Activated CD4-positive, alpha-beta memory T cell treated with anti-CD3 and anti-CD28 coated beads for 36 hours (primary cell): ENCODE measurements at places on chromosomes 13 and 19. TPM values are rescaled to one million over a fixed set of nuclear protein-coding genes. Genes with fewer than 3 reads are reported as not detected.
A peak's percentile ranks its signal among the peaks of the same experiment; 100 is the strongest.

DNA sequence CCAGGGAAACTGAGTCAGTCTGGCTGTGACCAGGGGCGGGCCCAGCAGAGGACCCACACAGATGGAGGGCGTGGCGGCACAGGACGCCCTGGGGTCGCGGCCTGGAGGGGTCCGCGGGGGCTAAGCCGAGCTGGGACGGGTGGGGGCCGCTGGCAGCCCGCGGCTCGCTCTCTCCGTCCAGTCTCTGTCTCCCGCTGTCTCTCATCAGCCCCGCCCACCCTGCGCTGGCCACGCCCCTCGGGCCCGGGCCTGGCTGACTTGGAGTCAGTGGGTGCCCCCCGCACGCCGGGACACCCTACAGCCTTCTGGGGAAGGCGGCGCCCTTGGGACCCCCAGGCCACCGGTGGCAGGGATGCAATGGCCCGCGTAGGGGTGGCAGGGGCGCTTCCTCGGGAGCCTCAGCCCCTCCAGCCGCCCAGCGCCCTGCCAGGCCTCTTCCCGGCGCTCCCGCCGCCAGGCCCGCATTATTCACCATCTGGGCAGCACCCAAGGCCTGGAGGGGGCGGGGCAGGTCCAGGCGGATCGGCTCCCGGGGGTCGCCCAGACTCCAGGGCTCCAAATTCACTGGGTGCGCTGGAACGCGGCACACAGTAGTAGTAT lies at the start of gene TBXA2R:
Gene TBXA2R, minus strand, starts transcription at position 186 of the 600 bp plus-strand sequence. CDS start 6,241 bp downstream, outside the sequence.
- H3K4me3 ChIP-seq: no peak within 1 kb of the TSS
- peaks cover under 1% of the 10 kb centered on the region for H3K36me3 ChIP-seq
- DNase-seq: peak; percentile 59
- peaks cover 4% of the 10 kb centered on the region for H3K27me3 ChIP-seq
- no peak within 1 kb of the TSS for H3K27ac ChIP-seq

DNA sequence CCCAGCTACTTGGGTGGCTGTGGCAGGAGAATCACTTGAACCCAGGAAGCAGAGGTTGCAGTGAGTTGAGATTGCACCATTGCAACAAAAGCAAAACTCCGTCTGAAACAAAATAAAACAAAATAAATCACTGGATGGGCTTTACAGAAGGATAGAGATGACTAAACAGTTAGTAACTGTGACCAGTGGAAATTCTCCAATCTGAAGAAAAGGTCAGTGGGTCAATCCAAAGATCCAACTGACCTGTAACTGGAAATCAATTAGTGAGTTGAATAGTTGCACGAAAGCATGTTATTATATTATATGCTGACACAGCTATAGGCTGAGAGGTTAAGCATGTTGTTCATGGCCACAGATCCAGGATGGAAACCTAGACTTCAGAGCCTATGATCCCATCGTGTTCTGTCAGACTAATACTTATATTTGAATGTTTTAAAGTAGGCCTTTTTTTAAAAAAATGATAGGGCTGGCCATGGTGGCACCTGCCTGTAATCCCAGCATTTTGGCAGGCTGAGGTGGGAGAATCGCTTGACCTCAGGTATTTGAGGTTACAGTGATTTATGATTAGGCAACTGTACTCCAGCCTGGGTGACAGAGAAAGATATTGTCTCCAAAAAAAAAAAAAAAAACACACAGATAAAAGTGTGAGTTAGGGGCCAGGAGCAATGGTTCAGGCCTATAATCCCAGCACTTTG lies 1.4 kb downstream of the ECH1 start:
- H3K27ac ChIP-seq: no peak overlapping the region
- peak overlapping the region; percentile 79 for H3K4me3 ChIP-seq
- H3K4me1 ChIP-seq: peaks cover 21% of the 10 kb centered on the region
- no peak for DNase-seq
- peaks cover 23% of the 10 kb centered on the region for H3K36me3 ChIP-seq

DNA sequence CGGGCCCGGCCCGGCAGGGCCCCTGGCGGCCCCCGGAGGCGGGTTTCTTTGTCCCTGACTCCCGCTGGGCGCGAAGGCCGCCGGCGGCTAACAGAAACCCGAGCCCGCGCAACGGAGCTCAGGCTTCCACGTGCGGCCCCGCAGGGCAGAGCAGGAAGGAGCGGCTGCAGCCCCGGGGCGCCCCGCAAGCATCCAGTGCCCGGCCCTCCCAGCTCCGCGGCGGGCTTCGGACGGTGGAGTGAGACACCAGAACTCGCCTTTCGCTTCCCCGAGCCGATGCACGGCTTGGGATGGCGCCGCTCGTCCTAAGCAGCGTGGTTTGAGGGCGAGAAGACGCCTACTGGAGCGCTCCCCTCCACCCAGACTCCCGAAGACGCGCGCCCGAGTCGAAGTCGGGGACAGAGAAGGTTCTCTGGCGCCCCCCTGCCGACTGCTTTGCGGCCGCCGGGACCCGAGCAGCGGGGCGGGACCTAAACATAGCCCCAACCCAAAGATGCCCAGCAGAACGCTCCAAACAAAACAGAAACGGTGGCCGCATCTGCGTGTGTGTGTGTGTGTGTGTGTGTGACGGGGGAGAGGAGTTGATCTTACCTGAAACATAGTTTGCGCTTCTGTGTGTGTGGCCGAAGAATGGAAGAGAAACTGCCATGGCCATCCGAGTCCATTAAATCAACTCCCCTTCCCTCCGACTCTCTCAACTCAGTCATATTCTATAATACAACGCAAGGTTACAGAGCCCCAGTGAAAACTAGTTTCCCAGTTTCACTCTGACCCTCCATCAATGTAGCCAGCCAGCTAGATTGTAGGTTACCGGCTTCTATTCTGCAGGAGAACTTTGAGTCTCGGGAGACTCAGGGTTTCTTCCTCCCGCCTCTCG lies 629 bp upstream of the FGF9 start:
- peak overlapping the region; percentile 40 for H3K27ac ChIP-seq
- peak; percentile 69 for DNase-seq
- peaks cover 24% of the 10 kb centered on the region for H3K27me3 ChIP-seq
- peaks cover 39% of the 10 kb centered on the region for H3K4me1 ChIP-seq

GRCh38 chr19:7932276-7932929 lies 6.5 kb upstream of the CTXN1 start:
- peaks cover 11% of the 10 kb centered on the region for H3K4me1 ChIP-seq
- no peak overlapping the region for H3K4me3 ChIP-seq
- peaks cover 21% of the 10 kb centered on the region for H3K36me3 ChIP-seq
- no peaks in the 10 kb centered on the region for H3K27me3 ChIP-seq
- no peak for DNase-seq

- H3K27ac ChIP-seq: no peak overlapping the region
- H3K4me1 ChIP-seq: no peaks in the 10 kb centered on the region
- H3K4me3 ChIP-seq: no peak overlapping the region
- no peak for DNase-seq
Observed at GRCh38 chr19:308471-309205, 17.4 kb upstream of the PLPP2 start.

GRCh38 chr13:51269039-51269438 lies 46.8 kb downstream of the FAM124A start:
- no peak overlapping the region for H3K27ac ChIP-seq
- no peaks in the 10 kb centered on the region for H3K36me3 ChIP-seq
- no peak overlapping the region for H3K4me3 ChIP-seq
- H3K27me3 ChIP-seq: peaks cover 4% of the 10 kb centered on the region

DNA sequence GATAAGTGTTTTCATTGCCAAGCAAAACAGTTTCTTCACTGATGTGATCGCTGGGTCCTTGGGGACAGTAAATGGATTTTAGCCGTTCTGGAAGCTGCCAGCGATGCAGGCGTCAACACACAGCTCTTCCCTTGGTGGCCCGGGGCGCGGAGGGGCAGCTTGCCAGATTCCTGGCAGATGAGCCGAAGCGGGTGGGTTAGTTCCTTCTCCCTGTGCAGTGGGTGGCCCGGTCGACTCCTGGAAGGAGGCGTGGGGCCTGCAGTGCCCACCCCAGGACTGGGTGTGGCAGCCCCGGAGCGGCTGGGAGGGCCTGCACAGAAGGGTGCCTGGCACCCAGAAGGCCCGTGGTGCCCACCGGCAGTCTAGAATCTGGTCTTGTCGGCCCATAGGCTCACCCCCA lies 69.0 kb downstream of the KDM4B start:
- no peak overlapping the region for H3K27ac ChIP-seq
- H3K4me3 ChIP-seq: no peak overlapping the region
- no peaks in the 10 kb centered on the region for H3K27me3 ChIP-seq
- no peaks in the 10 kb centered on the region for H3K4me1 ChIP-seq
- DNase-seq: no peak
- peaks cover 3% of the 10 kb centered on the region for H3K36me3 ChIP-seq

DNA sequence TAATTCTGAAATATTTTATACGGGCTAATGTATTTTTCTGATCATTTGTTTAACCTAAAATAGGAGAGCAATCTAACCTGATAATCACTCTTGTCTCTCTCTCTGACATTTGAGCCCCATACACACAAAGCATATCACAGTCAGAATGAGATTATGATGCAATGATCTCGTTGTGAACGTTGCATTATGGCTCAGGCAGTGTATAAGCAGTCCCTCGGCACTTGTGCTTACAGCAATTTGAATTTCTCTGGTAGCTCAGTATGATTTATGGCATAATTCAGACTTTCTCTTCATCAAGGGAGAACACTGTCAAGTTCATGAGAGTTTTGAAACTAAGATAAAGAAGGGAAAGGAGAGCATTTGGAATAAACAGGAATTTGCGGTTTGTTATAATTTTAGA lies 256.1 kb downstream of the DACH1 start:
- no peaks in the 10 kb centered on the region for H3K27me3 ChIP-seq
- H3K36me3 ChIP-seq: no peaks in the 10 kb centered on the region
- no peak for DNase-seq
- no peak overlapping the region for H3K27ac ChIP-seq
- no peaks in the 10 kb centered on the region for H3K4me1 ChIP-seq

- H3K4me1 ChIP-seq: peaks cover 4% of the 10 kb centered on the region
- peaks cover 28% of the 10 kb centered on the region for H3K27me3 ChIP-seq
- DNase-seq: no peak
- no peak overlapping the region for H3K27ac ChIP-seq
- H3K36me3 ChIP-seq: peaks cover 1% of the 10 kb centered on the region
- no peak overlapping the region for H3K4me3 ChIP-seq
Observed at GRCh38 chr19:11274533-11275086, 12.3 kb upstream of the DOCK6 start.

- no peak for DNase-seq
- no peaks in the 10 kb centered on the region for H3K36me3 ChIP-seq
- H3K27ac ChIP-seq: no peak overlapping the region
- H3K4me1 ChIP-seq: peaks cover 8% of the 10 kb centered on the region
- H3K4me3 ChIP-seq: no peak overlapping the region
Observed at GRCh38 chr13:110297011-110297410, 9.9 kb downstream of the COL4A1 start.

DNA sequence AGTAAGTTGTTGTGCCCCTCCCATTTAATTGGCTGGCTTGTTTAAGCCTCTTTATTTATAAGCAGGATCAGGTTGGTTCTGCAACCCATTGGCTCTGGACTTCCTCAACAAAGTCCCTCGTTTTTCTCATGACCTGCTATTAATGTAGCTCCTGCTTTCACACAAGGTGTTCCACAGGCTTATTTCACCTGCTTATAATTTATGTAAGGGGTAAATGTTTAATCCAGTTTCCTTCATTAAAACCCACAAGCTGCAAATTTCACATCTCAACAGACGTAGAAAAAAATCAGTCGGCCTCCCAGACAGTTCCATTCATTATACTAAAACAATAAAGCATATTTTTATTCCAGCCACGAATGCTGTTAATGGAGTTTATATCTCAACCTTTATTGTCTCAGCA lies 86.1 kb downstream of the TBC1D4 start:
- no peaks in the 10 kb centered on the region for H3K4me1 ChIP-seq
- H3K36me3 ChIP-seq: no peaks in the 10 kb centered on the region
- no peak overlapping the region for H3K4me3 ChIP-seq
- DNase-seq: no peak
- H3K27ac ChIP-seq: no peak overlapping the region
- peaks cover 3% of the 10 kb centered on the region for H3K27me3 ChIP-seq

DNA sequence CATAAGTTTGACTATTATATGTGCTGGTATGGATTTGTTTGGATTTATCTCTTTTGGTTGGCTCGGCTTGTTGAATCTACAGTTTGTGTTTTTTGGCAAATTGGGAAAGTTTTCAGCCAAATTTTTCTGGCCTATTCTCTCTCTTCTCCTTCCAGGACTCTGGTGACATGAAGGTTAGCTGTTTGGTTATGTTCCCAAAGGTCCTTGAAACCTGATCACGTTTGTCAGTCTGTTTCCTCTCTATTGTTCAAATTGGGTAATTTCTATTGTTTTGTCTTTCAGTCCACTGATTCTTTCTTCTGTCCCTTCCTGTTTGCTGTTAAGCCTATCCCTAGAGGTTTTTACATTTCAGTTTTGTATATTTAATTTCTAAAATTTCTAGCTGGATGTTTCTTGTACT lies 81.5 kb upstream of the SHISA2 start:
- no peak overlapping the region for H3K4me3 ChIP-seq
- H3K36me3 ChIP-seq: no peaks in the 10 kb centered on the region
- peaks cover 8% of the 10 kb centered on the region for H3K27me3 ChIP-seq
- no peak for DNase-seq

DNA sequence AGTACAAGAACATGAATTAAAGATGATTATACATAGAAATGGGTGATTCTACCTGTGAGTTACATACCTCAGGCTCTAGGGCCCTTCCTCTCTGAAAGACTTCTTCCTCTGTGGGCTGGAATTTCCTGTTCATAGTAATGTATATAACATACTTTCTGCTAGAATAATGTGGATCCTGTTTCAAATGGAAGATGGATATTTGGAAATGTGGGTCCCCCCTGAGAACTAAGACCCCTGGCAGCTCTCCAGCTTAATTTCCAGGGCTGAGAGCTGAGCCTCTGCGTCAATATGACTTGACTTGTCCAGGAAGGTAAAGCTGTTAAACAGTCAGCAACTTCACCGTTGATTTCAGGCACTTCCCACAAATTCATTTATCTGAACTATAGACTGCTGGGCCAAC lies 296.3 kb downstream of the NALCN start:
- no peak overlapping the region for H3K27ac ChIP-seq
- H3K4me3 ChIP-seq: no peak overlapping the region
- no peak for DNase-seq

DNA sequence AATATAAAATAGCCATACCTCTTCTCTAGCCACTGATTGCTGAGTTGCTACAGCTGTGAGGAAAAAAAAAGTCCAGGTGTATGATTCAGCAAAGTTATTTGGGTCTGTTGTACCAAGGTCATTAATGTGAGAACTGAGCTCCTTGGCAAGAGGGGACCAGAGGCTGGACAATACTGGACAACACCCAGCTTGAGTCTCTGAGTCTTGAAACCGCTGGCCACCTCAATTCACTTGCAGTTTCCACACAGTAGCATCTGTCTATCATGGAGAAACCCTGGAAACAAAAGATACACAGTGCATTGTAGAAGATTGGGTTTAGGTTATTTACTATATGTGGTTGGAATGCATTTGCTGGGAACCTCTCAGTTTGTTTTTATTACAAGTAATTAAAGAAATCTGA lies 60.4 kb downstream of the WDFY2 start:
- no peak for DNase-seq
- H3K4me1 ChIP-seq: peaks cover 46% of the 10 kb centered on the region
- no peaks in the 10 kb centered on the region for H3K36me3 ChIP-seq

GRCh38 chr13:72696579-72696978 lies 30.9 kb downstream of the MZT1 start:
- H3K4me3 ChIP-seq: no peak overlapping the region
- DNase-seq: no peak
- no peaks in the 10 kb centered on the region for H3K4me1 ChIP-seq
- peaks cover 13% of the 10 kb centered on the region for H3K27me3 ChIP-seq
- H3K36me3 ChIP-seq: no peaks in the 10 kb centered on the region

- H3K27me3 ChIP-seq: no peaks in the 10 kb centered on the region
- no peaks in the 10 kb centered on the region for H3K4me1 ChIP-seq
- peaks cover 37% of the 10 kb centered on the region for H3K36me3 ChIP-seq
- no peak overlapping the region for H3K27ac ChIP-seq
- H3K4me3 ChIP-seq: no peak overlapping the region
Observed at GRCh38 chr19:13756210-13756609, 8.1 kb upstream of the MRI1 start.

PIK3R2 gene
- total RNA-seq: 19.1 TPM

HAUS5 gene
- total RNA-seq: 36.6 TPM

NFIX gene
- 2.0 TPM for total RNA-seq

UBA52 gene
- 1,601 TPM for total RNA-seq

MISP gene
- not detected for total RNA-seq
